ENCODE measurements at places on chromosomes 6 and 20.
A peak's percentile ranks its signal among the peaks of the same experiment; 100 is the strongest.

GRCh38 chr6:705047-705446 is 12.1 kb upstream of the EXOC2 start:
- DNase-seq: no peak

DNA sequence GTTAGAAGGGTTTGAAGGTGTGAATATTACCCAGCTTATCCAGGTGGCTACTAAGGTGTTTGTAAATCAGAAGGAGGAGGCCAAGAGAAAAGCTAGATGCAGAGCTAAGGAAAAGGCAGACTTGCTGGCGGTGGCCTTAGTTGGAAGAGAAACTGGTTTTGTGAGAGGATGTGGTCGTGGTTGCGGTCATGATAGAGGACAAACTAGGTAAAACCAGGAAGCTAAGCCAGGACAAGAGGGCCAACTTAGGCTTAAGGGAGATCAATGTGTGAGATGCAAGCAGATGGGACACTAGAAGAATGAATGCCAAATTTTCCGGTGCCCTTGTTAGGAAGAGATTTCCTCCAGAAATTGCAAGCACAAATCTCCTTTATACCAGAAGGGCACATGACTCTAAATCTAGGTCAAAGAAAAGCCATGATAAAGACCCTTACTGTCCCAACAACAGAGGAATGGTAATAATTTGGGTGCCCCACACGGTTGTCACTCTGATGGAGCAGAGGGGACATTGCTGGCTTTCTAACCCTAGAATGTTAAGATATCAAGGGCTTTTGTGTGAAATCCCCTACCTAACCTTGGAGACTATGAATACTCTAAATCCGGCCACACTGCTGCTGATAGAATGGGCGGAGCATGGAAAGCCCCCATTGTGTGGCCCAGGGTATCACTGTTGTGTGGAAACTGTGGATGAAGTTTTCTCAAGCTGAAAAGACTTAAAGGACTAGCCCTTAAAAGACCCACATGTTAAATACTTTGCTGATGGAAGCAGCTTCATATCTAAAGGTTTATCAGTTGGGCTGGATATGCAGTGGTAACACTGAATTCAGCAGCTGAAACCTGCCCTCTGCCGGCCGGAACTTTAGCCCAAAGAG is 7.8 kb downstream of the IL22RA2 start:
- DNase-seq: no peak

GRCh38 chr20:9261781-9262180 is 192.9 kb downstream of the PLCB4 start:
- DNase-seq: no peak

GRCh38 chr6:34536251-34536958 is 19.7 kb downstream of the SPDEF start:
- no peak for DNase-seq

- DNase-seq: no peak
Measured at GRCh38 chr20:38180781-38181180, 15.7 kb upstream of the TGM2 start.

- no peak for DNase-seq
Measured at GRCh38 chr6:21772477-21772876, 178.9 kb downstream of the SOX4 start.

GRCh38 chr20:47319517-47320252 is 36.8 kb downstream of the ZMYND8 start:
- DNase-seq: no peak

DNA sequence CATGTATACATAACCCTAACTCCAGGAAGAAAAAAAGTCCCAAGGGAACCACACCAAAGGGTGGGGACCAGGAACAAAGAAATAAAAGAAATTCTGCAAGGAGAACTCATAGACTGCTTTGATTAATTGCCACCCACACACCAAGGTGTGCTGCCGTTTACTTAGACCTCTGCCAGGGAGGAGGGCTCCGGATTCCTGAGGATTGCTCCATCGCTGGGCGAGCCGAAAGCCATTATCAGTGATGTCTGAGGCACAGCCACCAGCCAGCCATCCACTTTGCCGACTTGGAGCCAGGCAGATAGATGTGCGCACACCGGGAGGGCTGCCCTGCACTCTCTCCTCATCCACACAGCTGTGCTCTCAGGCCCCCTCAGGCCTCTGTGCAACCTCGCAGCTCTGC is 272.7 kb upstream of the FOXQ1 start:
- no peak for DNase-seq

- DNase-seq: no peak
Measured at GRCh38 chr20:52047811-52048764, 143.5 kb downstream of the ZFP64 start.

DNA sequence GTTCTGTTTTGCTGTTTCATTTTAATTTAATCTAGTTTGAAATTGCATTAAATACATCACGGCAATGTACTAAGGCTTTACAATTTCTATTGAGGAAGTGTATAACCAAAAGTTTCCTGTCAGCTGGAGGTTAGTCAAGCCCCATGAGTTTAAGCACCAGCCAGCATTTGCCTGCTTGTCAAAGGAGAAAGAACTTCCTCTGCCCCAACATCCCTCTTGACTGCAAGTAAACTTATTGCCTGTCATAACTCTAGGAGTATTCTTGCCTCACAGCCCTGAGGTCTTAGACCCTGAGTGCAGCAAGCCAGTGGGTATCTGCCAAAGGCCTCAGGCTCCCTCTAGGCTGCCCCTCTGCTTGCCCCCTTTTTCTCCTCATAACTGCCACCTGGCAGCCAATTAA is 106.7 kb upstream of the INSM1 start:
- DNase-seq: peak; percentile 49

- DNase-seq: no peak
Measured at GRCh38 chr20:62328684-62329388, 26.0 kb downstream of the ADRM1 start.

DNA sequence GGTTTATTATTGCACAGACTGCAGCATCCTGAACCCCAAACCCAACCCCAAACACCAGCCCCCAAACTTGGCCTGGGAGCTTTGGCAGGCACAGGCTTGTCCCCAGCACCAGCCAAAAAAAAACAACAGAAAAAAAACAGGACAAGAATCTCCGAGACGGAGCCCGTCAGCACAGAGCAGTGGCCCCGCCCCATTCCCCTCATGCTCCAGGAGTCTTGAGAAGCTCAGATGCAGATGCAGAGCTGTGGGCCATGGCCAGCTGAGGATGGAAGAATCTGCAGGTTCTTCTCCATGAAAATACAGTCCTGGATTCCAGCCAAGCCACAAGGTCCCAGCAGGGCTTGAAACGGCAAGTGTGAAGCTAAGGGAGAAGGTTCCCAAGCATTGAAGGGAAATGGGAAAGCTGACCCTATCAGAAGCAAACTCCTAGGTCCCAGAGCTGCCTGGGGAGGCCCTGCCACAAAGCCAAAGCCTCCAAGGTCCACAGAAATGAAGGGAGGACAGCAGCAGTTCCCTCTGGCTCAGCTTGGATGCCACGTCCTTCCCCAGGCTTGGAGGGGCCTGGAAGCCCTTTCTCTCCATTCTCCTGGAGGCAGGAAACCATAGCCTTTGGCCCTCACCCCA is 75.2 kb downstream of the JPH2 start:
- no peak for DNase-seq

DNA sequence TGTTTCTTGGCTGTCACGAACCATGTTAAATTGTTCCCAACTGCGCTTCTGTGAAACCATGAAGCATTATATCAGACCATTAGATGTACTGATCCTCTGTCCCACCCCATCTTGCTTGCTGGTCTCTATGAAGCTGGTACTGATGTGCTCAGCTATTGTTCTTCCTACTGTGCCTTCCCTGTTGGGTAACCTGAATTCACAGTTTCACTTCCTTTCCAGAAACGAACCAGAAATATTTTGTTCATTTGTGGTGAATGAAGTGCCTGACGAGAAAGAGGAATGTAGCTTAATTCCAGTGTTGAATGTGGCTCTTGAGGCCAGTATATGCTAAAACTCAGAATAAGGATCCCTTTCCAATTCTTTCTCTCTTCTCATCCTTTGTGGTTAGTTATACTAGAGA is 58.1 kb upstream of the SNAP91 start:
- DNase-seq: no peak

- DNase-seq: no peak
Measured at GRCh38 chr6:124941259-124941658, 21.0 kb upstream of the RNF217 start.

DNA sequence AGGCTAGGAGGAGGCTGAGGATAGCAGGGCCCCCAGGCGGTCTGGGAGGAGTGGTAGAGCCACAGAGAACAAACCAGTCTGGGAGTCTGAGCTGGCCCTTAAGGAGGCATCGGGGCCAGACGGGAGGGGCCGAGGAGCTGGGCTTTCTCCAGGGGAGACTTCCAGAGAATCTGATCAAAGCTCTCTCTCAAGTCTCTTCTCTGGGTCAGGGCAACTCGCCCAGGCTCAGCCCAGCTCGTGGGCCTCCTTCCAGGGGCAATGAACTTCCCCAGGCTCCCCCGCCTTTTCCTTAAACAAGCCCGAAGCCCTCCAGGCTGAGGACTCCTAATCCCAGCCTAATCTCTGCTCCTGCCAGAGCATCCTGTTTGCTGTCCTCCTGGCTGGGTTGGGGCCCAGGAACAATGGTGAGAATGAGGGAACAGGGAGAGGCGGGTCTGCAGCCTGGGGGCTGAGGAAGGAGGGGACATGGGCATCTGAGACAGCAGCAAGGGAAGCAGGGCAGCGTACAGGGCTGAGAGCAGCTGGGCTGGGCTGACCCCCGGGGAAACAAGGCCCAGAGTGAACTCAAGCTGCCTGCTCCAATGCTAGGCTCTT is 173.6 kb downstream of the ANKRD60 start:
- DNase-seq: no peak

DNA sequence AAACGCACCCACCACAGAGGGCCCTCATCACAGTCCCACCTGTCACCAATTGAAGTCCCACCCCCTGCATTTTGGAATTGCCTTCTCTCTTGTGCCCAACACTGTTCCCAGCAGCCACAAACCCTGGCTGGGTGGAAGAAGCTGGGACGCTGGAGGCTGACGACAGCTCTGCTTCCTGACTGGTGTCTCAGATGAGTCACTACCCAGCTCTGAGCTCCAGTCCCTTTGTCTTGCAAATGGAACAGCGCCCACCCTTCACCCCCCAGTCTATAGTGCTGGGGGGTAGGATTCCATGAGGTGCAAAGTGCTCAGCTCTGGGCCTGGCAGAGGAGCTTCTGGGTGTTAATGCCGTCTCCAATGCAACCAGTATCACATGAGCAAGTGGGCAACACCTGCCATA is 85.3 kb downstream of the DLGAP4 start:
- DNase-seq: no peak

GRCh38 chr20:24993337-24994185 is 1.0 kb upstream of the APMAP start:
- no peak for DNase-seq

GRCh38 chr20:37522260-37523011 is 1.4 kb downstream of the NNAT start:
- no peak for DNase-seq

DNA sequence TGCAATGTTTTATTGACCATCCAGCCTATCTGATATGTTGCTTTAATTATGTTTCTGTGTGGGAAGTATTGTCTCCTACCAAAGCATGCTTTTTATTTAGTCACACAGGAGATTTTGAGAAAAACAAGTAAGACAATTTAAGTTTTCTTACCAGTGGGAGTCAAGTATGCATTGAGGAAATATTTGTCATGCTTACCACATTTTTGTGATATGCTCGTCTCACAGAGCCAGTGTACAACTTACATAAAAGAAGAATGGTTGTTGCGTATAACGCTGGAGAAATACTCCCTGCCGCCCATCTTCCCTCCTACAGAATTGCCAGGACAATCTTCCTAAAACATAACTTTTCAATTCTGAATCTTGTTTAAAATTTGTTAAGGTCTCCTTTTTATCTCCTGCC is 37.1 kb upstream of the FILIP1 start:
- no peak for DNase-seq

- DNase-seq: no peak
Measured at GRCh38 chr20:10565191-10565921, 108.4 kb downstream of the JAG1 start.

- no peak for DNase-seq
Measured at GRCh38 chr6:106446983-106447382, 86.5 kb downstream of the CRYBG1 start.

DNA sequence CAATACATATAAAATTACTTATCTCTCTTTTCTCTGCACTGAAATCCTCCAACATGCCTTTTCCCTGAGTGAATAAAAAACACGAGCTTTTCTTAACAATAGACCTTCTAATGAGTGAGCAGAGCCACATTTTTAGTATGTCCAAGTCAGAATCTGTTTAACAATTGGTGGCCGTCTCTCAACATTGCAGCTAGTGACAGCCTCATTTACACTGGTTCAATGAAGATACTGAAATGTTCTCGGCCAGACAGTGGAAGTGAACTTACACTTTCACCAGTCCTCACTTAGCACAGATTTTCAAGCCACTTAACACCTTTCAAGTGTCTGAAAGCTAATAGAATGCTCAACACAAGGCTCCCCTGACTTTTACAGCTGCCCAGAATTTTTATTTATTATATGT is 767.1 kb downstream of the KIF16B start:
- no peak for DNase-seq

Measured in SIG-M5 (cell line).